HT1080 (cell line): ENCODE measurements at places on chromosomes 12 and 14. TPM values are rescaled to one million over a fixed set of nuclear protein-coding genes. Genes with fewer than 3 reads are reported as not detected.

P2RX2 gene
- total RNA-seq: not detected in 2 replicates

KRT75 gene
- total RNA-seq: not detected in 2 replicates

OR6C2 gene
- not detected in 2 replicates for total RNA-seq

RIMBP2 gene
- total RNA-seq: 0.07 TPM in 1 of 2 replicates, not detected in the other

TMEM30B gene
- total RNA-seq: not detected in 2 replicates

VWF gene
- not detected in 2 replicates for total RNA-seq

EML5 gene
- total RNA-seq: 1.5 and 2.0 TPM in 2 replicates

GON7 gene
- 55.6 and 56.4 TPM in 2 replicates for total RNA-seq

KCNA5 gene
- total RNA-seq: not detected in 2 replicates

OR4E2 gene
- not detected in 2 replicates for total RNA-seq

LMBR1L gene
- 28.2 and 32.8 TPM in 2 replicates for total RNA-seq
